Fibroblast of lung (primary cell): ENCODE measurements at places on chromosomes 1 and 21. TPM values are rescaled to one million over a fixed set of nuclear protein-coding genes. Genes with fewer than 3 reads are reported as not detected.

DNA sequence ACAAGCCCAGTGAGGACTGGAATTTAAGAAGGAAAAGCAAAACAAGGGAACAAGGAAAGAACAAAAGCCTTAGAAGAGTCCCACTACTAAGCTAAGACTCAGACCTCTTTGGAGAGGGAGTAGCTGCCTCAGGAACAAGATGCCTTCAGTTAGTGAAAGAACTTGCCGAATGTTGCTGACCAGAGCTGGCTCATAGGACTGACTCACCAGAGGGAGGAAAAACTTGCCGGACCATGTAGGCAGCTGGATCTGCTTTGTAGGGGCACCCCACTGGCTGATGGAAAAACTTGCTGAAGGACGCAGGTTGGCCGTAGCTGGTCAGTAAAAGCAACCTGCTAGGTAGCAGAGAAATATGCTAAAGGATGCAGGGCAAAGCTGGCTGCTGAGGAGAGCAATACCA lies 15.3 kb upstream of the ZSWIM5 start:
- H3K4me3 ChIP-seq: no peak overlapping the region
- H3K27me3 ChIP-seq: no peaks in the 10 kb centered on the region
- DNase-seq: peak; percentile 51
- H3K4me1 ChIP-seq: no peaks in the 10 kb centered on the region
- H3K36me3 ChIP-seq: no peaks in the 10 kb centered on the region

DNA sequence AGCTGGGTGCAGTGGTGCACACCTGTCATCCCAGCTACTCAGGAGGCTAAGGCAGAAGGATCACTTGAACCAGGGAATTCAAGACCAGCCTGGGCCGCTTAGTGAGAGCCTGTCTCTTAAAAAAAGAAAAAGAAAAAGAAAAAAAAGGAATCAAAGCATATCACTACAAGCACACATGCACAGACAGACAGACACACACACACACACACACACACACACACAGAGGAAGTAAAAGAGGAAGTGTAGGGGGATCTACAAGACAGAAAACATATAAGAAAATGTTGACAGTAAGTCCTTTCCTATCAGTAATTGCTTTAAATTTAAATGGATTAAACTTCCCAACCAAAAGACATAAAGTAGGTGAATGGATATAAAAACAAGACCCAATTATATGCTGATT lies 180.3 kb downstream of the FAF1 start:
- H3K36me3 ChIP-seq: no peaks in the 10 kb centered on the region
- DNase-seq: no peak
- H3K27me3 ChIP-seq: no peaks in the 10 kb centered on the region
- H3K4me3 ChIP-seq: no peak overlapping the region
- H3K27ac ChIP-seq: no peak overlapping the region

OR10Z1 gene
- total RNA-seq: under 0.01 TPM in 1 of 2 replicates, not detected in the other

- H3K4me1 ChIP-seq: peaks cover 15% of the 10 kb centered on the region
- peak overlapping the region; percentile 100 for H3K4me3 ChIP-seq
- no peaks in the 10 kb centered on the region for H3K27me3 ChIP-seq
Measured at GRCh38 chr21:34881839-34882371, 167.2 kb downstream of the RUNX1 start.

- no peaks in the 10 kb centered on the region for H3K4me1 ChIP-seq
- H3K36me3 ChIP-seq: no peaks in the 10 kb centered on the region
- no peak overlapping the region for H3K27ac ChIP-seq
- H3K27me3 ChIP-seq: no peaks in the 10 kb centered on the region
Measured at GRCh38 chr1:186620566-186621350, 59.5 kb downstream of the PTGS2 start.

GRCh38 chr1:23610677-23611076 lies 51.4 kb upstream of the ID3 start:
- H3K27me3 ChIP-seq: peaks cover 19% of the 10 kb centered on the region
- no peak overlapping the region for H3K4me3 ChIP-seq
- no peaks in the 10 kb centered on the region for H3K4me1 ChIP-seq
- H3K36me3 ChIP-seq: no peaks in the 10 kb centered on the region
- H3K27ac ChIP-seq: no peak overlapping the region
